A172 (cell line): ENCODE measurements at places on chromosomes 4 and X. TPM values are rescaled to one million over a fixed set of nuclear protein-coding genes. Genes with fewer than 3 reads are reported as not detected.

DNA sequence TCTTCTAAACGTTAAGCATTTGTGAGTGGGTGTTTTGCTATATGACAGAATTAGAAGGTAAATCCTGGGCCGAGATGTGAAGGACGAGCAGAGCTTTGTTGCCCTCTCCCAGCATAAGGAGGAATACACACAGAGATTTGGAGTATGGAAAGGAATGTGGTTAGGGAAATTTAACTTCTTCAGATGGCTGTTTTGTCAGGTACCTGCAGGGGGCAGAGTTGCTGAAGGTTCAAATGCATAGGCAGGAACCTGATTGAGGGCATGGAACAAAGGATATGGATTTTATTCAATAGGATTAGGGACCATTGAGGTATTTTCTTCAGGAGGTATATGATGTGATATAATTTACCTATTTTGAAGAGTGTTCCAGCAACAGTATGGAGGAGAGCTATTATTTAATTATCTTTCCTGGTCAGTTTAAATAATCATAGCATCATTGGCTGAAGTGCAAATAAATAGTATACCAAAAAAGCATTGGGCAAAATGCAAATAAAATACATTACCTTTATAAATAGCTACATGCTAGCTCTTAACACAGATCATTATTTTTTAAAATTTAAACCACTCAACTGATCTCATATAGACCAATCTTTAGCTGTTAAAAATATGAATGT is 143.6 kb downstream of the SLIT2 start:
- peak; percentile 55 for DNase-seq

DNA sequence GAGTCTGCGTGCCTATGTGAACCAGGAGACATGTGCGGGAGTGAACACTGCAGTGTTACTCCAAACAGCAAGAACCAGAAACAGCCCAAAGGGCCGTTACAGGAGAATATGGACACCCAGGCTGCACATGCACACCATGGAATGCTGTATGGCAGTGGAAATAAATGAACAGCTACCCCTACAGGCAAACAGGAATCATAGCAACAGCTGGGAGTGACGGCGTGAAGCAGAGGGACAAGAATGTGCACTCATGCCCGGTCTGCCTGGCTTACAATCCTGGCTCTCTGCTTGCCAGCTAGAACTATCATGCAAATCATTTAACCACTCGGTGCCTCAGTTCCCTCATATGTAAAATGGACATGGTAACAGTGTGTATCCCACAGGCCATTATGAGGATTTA is 16.6 kb downstream of the GPKOW start:
- DNase-seq = peak; percentile 14

GRCh38 chr4:153564630-153565525 is 98.7 kb downstream of the TMEM131L start:
- peak; percentile 23 for DNase-seq

DNA sequence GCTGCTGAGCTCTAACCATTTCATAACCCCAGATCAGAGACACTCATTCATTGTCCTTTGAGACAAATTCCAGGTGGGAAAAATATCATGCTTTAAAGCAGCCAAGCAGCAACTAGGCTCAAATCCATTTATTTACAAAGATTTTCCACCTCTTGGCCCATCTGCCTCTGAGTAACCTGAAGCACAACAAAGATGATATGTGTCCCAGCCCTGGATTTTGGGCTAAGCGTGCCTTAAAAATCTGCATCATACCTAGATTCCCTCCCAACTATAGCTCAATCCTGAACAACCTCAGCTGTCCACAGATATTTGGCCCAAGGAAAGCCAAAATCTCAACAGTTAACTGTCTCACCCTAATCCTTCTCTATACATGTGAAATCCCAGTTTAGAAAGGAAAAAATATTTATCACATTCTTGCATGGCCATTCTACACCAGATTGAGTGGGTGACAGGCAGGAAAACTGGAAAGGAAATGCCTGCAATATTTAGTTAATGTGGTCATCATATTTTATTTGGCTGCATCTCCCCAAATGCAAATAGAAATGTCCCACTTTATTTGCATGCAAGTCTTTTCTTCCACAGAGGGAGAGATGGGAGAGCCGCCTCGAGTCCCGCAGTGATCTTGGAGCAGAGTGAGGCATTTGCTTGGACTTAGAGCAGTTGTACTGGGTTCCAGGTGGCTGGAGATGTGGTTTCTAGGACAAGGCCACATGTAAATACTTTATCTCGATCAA is 146.4 kb upstream of the EOLA2 start:
- DNase-seq = peak; percentile 86

DNA sequence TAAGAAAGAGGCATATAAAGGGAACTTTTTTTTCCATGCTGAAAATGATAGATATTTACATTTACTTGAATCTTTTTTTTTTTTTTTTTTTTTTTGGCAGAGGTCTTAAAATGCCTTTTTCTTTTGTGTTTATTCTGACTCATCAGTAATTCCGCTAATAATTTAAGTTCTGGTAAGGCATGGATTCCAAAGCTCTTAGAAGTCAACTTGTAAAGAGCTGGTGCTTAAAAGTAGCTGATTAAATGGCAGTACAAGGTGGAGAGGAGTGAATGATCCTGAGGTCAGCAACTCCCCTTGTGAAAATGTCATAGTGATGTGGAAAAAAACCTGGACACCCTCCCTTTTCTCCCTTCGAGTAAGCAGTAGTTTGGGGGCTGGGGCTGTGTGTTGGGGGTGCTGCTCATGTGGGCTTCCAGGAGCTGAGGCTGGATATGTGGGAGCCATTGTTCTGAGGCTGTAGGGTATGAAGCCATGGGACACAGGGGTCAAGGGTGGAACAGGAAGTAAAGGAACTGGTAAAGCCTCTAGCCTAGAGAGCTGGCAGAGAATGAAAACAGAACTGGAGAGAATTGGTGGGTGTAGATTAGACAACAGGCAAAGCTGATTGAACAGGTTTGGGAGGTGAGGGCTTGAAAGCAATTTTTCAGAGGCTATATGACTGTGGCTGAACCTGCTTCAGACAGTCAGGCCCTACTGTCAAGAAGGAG is 41.0 kb upstream of the PITX2 start:
- peak; percentile 74 for DNase-seq

DNA sequence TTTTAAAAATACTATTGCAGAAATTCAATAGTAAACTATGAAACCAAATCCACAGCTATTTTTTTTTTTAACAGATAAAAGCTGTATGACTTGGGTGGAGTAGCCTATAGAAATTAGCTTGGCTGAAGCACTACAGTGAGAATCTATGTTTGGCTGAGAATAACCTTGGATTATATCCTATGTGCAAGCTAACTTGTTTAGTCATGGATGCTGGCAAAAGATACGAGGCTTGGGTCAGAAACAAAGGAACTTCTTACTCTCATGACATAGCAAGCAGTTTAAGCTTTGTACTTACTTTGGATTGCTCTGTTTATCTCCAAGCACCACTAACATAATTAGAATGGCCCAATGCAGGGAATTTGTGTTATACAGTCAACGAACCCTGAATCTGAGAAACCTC is 119.2 kb upstream of the GRID2 start:
- no peak for DNase-seq

- DNase-seq = no peak
Measured at GRCh38 chrX:11364835-11365234, 71.6 kb downstream of the AMELX start.

DNA sequence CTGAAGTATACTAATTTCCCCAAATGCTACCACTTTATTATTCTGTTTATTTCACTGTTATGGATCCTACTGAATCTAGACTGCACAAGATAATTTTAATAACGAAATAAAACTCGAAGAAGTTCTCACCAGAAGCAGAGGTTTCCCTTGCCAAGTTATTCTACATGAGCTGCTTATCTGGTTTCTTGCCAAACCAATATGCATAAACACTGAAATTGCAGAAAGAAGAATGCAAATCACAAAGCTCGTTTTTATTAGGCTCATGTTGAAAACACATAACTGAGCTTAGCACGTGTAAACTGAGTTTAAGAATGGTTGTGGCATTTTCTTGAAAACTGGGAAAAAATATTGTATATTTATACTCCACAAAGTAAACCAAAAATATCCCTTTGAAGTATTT is 35.9 kb downstream of the GRID2 start:
- DNase-seq = no peak

Gene ABCD1
- total RNA-seq = 44.7 and 44.8 TPM in 2 replicates
